Anterior cingulate cortex (tissue), 58 donors: ENCODE measurements at places on chromosomes 7 and 10.

- DNase-seq, result no peak
Observed at GRCh38 chr7:73717991-73718405, 1.5 kb downstream of the STX1A start.

- no peak for DNase-seq
Observed at GRCh38 chr7:155458878-155459699, 1.2 kb downstream of the EN2 start.

GRCh38 chr10:12490963-12491362 lies 141.6 kb downstream of the CAMK1D start:
- no peak for DNase-seq

- DNase-seq, result no peak
Observed at GRCh38 chr10:98423691-98424120, 8.7 kb upstream of the PYROXD2 start.

DNA sequence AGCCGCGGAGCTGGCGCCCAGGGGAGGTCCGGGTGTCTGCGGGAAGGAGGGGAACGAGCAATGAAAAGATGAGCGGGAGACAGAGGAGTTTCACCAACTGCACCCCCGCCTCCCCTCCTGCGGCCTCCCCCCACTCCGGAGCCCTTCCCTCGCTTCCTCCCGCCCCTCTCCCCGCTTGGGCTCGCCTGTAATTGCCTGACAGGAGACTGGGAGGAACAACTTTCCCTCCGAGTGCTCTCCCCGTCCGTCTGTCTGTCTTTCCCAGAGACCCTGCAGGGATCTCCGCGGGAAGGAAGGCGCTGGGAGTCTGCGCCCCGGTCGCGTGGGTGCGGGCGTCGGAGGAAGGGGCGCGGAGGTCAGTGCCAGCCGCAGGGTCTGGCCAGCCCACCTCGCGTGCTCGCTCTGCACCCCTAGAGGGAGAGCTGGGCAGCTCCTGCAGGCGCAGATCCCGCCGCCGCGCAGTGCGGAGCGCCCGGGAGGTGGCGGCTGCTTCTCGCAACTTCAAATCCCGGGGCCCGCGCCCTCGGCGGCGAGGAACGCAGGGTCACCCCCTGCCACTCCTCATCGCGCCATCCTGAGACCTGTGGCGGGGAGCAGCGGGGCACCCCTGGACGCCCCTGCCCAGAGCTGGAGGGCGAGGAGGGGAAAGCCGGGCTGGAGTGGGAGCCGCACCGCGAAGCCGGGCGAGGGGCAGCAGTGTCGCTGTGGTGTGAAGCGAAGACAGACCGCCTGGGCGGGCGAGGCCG lies 511 bp upstream of the NRP1 start:
- peak; percentile 33 for DNase-seq

DNA sequence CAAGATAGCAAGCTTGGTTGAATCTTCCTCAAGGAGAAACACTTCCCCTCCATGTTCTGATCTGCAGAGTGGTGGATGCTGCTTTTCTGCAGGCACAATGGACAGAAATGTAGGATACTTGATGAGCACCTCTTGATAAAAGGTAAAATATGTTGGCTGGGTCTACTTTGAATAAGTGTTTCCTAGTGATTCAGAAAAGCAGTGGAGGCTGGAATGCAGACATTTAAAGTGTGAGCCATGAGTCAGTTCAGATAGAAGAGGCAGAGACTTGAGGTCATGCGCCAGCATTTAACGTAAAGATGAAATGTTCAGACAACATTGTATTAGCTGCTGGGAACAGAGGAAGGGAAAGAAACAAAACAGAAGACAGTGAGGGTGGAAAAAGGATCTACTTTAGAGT lies 403.1 kb downstream of the ADRA2A start:
- no peak for DNase-seq

DNA sequence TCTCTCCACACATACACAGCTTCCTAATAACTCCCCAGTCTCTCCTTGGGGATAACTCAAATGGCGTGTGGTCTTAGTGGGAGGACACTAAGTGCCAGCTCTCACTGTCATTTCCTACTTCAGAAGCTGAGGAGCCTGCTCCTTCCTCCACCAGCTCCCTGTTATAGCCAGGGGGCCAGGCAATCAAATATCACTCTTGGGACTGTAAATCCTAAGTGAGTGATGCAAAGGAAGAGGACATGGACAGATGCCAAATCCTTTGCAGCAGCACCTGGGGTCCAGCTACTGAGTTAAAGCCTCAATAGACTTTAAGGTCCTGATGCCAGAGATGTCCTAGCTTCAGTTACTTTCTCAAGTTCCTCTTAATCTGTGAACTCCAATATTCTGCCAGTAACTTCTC lies 34.1 kb downstream of the SEM1 start:
- no peak for DNase-seq

GRCh38 chr10:98096731-98097130 lies 37.7 kb upstream of the R3HCC1L start:
- no peak for DNase-seq

GRCh38 chr7:106127984-106128780 lies 16.1 kb upstream of the SYPL1 start:
- DNase-seq, result no peak

- DNase-seq, result no peak
Observed at GRCh38 chr10:103847909-103848468, 7.4 kb downstream of the SH3PXD2A start.

DNA sequence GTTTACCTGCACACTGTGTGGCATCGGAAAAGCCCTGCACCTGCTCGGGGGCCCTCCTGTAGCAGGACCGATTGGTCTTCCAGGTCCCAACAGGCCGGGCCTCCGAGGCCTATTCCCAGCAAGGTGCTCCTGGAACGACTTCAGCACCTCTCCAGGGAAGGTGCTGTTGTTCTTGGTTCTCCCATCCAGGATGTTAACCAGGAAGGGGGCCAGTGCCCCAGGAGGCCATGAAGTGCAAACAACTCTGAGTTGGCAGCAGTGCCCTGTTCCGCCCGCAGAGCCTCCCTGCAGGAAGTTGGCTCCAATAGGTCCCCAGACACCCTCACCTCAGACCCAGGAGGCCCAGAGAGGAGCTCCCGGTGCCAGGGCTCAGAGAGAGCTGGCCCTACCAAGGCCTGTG lies 64.0 kb upstream of the DUSP5 start:
- DNase-seq, result no peak

DNA sequence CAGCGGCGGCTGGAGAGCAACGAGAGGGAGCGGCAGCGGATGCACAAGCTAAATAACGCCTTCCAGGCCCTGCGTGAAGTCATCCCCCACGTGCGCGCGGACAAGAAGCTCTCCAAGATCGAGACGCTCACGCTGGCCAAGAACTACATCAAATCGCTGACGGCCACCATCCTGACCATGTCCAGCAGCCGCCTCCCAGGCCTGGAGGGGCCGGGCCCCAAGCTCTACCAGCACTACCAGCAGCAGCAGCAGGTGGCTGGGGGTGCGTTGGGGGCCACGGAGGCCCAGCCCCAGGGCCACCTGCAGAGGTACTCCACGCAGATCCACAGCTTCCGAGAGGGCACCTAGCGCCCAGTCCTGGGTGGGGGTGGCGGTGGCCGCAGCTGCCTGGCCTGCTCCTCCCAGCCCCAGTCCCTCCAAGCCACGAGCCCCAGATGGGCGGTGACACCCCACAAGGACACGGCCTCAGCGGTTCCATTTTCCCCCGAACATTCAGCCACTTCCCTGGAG lies 1.3 kb downstream of the BHLHA15 start:
- no peak for DNase-seq

DNA sequence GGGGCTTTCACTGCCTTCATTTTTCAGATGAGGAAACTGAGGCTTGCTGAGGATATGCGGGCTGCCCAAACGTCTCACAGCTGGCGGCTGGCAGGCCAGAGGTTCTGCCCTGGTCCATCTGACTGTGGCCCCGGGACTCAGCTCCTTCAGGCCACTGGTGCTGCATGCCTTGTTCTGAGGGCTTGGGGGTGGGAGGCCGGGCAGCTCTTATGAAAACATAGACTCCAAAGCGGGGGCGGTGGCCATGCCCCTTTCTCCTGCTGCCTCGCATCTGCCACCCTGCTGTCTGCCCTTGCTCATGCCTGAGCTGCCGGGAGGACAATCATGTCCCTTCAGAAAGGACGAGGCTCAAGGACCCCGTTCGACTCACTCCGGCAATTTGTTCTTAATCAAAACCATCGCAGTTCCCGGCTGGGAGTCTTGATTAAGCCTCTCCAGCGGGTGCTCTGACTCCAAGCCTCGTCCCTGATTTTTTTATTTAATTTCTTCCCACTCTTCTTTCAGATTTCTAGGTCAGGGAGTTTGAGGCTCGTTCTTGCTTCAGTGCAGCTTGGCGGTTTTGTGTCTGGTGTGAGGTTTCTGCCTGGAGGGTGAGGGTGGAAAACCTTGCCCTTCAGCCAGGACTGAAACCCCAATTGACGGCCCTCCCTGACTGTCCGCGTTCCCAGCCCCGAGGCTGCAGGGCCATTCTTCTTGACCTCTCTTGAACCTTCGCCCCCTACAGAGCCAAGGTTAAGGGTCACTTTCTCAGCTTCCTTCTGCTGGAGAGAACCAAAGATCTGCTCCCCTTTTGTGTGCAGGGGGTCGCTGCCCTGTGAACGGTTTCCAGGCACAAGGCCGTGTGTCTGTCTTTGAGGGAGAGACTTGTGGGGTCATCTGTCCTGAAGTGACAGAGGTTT lies 120.8 kb downstream of the DNAJB6 start:
- no peak for DNase-seq

DNA sequence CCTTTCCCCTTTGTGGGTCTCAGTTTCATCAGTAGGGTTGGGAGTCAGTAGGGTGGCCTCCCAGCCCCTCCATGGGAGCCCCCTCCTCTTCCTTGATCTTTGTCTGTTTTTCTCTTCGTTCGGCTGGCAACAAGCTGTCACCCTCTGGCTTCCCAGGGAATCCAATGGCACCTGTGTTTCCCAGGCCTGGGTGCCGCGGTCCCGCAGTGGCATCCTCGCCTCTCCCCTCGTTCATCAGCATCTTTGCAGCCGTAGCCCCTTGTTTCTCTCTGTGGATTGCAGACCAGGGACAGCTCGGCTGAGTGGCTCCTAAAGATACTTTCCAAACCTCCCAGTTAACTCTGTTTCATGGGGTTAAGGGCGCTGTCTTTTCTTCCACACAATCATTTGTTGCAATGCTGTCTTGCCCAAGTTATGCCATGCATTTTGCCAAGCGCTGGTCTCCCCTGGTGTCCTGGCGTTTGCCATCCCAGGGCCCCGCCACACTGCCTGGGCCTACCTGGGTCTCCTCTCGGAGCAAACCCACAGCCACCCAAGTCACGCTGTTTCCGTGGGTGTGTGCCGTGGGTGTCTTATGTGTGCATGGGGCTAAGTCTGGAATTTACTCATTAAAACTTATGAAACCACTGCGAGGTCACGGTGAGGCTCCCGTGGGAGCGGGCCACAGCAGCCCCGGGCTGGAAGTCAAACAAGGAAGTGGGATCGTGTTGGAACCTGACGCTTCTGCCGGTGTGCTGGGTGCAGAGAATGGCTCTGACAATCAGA lies 189.4 kb upstream of the SHH start:
- no peak for DNase-seq

GRCh38 chr7:133699386-133699785 lies 427.8 kb upstream of the LRGUK start:
- DNase-seq, result no peak

DNA sequence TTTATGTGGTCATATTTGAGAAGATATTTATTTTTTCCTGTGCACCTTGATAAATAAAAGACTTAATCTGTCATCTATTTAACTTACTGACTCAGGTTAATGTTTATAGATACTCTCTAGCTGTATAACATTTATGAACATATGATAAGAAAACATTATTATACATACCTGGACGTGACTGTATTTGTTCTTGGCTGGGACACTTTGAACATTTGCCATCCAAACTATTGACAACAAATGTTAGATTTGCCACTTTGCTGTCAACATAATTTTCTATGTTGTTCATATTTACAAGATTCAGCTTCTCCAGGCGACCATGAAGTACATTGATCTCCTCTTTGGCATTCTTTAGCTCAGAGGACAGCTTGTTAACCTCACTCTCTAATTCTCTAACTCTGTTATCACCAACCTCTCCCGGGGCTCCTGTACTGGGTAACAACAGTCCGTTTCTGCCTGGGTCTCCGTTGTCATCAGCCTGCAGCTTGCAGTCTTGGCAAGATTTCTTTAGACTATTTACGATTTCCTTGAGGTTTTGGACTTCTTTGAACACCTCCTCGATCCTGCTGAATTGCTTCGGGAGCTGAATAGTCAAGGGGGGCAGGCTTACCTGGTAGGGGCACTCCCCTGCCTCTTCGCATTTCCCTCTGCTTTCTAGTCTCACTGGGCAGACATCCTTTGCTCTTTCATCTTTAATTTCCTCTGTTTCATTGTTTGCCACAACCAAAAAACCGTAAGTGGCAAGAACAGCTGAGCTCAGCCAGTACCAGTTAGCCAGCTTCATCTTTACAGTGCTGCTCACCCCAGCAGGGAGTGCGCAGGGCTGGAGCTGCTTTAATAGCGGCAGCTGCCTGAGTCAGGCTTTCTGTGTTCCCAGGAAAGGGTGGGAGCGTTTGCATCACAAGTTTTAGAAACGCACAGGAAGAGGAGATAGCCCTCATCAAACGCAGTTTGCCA lies at the start of gene FGL2:
Gene FGL2 (minus strand): TSS at position 807 of the 954 bp plus-strand sequence. CDS start 26 bp downstream, at position 781.
- peak; percentile 11 for DNase-seq

GRCh38 chr10:4541292-4541691 lies 284.7 kb upstream of the AKR1E2 start:
- DNase-seq, result no peak

DNA sequence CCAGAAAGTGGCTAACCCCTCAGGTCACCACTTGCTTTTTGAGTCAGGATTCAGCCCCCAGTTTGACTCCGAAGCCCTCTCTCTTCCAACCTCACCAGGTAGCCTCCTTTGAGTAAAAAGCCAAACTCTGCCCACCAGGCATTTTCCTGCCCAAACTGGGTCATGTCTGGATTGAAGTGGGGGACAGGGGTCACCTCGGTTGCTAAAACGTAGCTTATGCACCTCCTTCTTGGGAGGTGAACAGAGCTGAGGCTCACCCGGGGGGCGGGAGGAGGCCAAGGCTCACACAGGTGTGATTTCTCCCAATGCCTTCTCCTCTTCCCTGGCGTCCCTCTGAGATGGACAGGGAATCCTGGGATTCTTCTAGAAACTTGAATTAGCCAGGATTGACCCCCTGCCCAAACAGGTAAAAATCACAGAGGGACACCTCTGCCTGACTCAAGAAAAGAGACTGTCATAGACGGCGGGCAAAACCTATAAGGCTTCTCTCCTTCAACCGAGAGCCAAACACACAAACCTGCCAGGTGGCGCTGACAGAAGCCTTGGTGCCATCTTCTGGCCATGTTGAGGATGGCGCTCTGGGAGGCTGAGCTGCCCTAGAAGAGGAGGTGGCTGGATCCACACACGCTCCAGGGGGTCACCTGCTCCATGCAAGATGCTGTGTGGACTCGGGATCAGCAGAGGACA lies 51.6 kb downstream of the PRLHR start:
- no peak for DNase-seq
